ENCODE measurements at places on chromosomes 7 and 10. TPM values are rescaled to one million over a fixed set of nuclear protein-coding genes. Genes with fewer than 3 reads are reported as not detected.

The KIF11 gene
- 7.4 TPM for total RNA-seq

- DNase-seq, result no peak
These were observed 90.5 kb upstream of the ARMC3 start for GRCh38 chr10:22837351-22837750.

DNA sequence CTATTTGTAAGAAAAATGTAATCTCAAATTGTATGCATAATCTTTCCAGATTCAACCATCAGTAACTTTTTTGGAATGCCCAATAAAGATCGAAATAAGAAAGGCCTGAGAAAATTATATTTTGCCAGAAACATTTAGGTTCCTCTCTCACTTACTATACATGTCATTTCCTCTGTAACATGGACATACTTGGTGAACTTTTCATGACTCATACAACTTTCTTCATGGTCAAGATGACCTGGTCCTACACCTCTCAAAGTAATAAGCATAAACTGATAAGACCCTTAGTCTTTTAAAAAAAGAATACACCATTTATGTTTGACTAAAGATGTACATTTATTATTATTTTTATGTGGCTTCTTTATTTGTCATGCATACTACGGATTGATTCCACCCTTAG lies 125.3 kb downstream of the REEP3 start:
- no peak for DNase-seq

GRCh38 chr7:40978047-40978446 lies 724.8 kb downstream of the INHBA start:
- no peak for DNase-seq

GRCh38 chr7:77649716-77650349 lies 46.4 kb upstream of the RSBN1L start:
- DNase-seq, result no peak

Data from Caki2 (cell line).